ENCODE measurements at places on chromosomes 5 and 9.

DNA sequence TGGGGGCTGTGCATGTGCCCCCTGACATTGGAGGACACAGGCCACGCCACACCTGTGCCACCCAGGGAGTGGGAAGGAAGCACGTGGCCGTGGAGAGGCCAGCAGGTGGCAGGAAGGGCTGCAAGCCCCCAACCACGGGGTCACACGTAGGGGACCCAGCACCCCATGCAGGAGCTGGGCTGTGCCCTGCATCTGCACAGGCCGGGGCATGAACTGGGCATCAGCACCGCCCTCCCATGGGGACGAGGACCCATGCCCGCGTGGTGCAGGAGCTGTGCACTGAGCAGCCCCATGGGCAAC lies 13.8 kb upstream of the CLPTM1L start:
- no peak for DNase-seq

- no peak for DNase-seq
Observed at GRCh38 chr5:129459777-129460671, at the start of gene ADAMTS19. Gene ADAMTS19 (plus strand): TSS chr5:129460298. CDS start chr5:129460392, 94 bp downstream.

GRCh38 chr5:173602423-173602822 lies 14.0 kb downstream of the BOD1 start:
- no peak for DNase-seq

- no peak for DNase-seq
Observed at GRCh38 chr5:75869891-75870290, 152.7 kb upstream of the POC5 start.

GRCh38 chr9:99561509-99561917 lies 260.2 kb upstream of the NR4A3 start:
- no peak for DNase-seq

All from left lobe of liver (tissue), 2 donors.